ENCODE measurements at places on chromosomes 7 and 10. TPM values are rescaled to one million over a fixed set of nuclear protein-coding genes. Genes with fewer than 3 reads are reported as not detected.

DNA sequence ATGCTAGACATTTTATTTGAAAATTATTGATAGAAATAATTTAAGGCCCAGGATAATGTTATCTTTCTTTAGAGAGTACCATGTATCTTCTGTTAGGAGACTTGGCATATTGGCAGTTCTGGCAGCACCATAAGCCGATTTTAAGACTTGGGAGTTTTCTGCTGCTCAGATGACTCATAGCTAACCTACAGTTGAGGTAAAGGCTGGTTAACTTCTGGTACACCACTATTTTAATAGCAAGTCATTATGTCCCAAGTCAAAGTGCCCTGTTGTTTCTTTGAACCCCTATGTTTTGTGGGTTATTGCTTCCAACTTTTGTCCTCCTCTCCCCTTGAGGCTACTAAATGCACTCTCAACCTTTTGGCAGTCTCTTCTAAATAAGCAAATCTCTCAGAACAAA lies 25.2 kb downstream of the ATRNL1 start:
- no peak for DNase-seq

- DNase-seq = no peak
Observed at GRCh38 chr10:42999385-43000020, 77.4 kb upstream of the RET start.

Gene FIS1
- total RNA-seq = 180 TPM

Gene OR13A1
- not detected for total RNA-seq

DNA sequence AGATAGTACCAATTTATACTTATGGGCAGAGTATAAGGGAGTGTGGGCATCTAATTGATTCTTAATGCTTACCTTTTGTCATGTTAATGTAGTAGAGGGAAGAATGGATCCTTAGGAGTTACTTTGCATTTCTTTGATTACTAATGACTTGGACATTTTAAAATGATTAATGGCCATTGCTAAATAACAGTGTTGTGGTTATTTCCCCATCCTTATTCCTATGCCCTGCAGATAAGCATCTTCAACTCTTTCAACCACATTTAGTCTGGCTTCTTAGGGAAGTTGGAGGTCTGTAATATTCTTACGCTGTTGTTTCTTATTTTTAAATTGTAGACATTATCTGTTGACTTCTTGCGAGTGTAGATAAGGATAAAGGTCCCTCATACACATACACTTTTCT lies 37.2 kb downstream of the KAT6B start:
- no peak for DNase-seq

DNA sequence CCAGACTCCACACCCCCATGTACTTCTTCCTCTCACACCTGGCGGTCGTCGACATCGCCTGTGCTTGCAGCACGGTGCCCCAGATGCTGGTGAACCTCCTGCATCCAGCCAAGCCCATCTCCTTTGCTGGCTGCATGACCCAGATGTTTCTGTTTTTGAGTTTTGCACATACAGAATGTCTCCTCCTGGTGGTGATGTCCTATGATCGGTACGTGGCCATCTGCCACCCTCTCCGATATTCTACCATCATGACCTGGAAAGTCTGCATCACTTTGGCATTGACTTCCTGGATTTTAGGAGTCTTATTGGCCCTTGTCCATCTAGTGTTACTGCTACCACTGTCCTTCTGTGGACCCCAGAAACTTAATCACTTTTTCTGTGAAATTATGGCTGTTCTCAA lies 4.8 kb downstream of the OR2A25 start:
- no peak for DNase-seq

GRCh38 chr10:19706904-19707303 lies 109.3 kb upstream of the PLXDC2 start:
- no peak for DNase-seq

DNA sequence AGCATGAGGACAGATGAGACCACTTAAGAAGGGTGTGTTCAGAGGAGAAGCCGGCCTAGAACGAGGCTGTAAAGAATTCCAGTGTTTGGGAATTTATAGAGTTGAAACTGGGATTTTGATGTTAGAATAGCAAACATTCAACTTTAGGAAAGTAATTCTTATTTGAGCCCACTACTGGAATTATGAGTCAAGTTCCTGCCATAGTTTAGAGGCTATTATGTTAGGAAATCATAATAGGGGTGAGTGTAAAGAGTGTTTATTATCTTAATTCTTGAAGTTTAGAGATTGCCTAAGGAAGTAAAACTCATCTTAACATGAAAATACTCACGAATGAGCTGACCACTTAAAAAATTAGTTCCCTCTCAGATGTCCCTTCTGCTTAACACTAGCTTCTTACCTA lies 2.1 kb downstream of the CBLL1 start:
- DNase-seq = no peak

GRCh38 chr7:142499635-142500034 lies 241.8 kb upstream of the PRSS58 start:
- DNase-seq = no peak

- no peak for DNase-seq
Observed at GRCh38 chr7:47256016-47256415, 325.9 kb downstream of the TNS3 start.

DNA sequence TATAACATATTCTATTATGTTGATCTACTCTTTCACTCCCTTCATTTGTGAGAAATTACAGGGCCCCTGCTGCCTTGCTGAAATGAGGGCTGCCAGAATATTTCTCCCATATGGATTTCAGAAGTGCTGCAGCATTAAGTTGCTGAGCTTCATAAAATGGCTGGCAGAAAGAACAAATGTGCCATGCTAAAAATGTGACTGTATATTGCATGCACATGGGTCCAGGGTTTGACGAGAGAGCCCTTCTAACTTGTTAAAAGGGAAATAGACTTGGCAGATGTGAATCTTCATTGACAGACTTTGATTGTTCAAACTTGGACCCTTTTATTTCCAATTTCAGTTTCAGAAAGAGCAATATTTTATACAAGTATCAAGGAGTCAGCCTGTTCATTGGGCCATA lies 468.6 kb downstream of the PHTF2 start:
- no peak for DNase-seq

DNA sequence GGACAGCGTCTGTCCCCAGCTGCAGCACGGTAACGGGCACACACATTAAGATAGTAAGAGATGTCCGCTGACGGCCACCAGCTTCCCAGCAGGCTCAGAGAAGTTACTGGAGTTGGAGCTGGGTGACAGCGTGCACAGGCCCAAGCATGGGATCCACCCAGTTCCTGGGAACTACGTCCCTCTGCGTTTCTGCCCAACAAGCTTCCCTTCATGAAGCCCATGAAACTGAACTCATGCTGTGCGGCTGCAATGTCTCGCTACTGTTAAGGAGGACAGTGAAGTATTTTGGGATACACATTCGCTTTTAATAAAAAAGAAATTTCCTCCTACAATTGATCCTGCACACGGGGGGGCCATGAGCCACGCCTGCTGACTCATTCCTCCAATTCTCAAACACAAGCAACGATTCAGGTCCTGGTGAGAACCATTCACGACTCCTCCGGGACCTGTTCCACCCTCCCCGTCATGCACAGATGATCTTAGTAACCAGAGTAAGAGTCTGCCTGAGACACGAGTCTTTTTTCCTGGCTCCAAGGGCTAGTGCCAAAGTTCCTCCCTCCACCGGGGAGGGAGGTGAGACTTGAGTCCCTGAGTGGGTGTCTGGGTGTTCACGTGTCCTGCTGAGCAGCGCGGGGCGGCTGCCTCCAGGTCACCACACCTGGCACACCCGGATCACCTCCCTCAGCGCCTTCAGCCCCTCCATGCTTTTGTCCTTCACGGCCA lies 2.6 kb downstream of the PSMG3 start:
- no peak for DNase-seq

Measured in kidney (tissue), 22 donors.